Tibial nerve (tissue), 4 donors: ENCODE measurements at places on chromosomes 13 and 19. TPM values are rescaled to one million over a fixed set of nuclear protein-coding genes. Genes with fewer than 3 reads are reported as not detected.

The FARP1 gene
- 21.4 TPM for total RNA-seq

GRCh38 chr19:53082929-53083328 lies 20.3 kb downstream of the ZNF160 start:
- DNase-seq: no peak

DNA sequence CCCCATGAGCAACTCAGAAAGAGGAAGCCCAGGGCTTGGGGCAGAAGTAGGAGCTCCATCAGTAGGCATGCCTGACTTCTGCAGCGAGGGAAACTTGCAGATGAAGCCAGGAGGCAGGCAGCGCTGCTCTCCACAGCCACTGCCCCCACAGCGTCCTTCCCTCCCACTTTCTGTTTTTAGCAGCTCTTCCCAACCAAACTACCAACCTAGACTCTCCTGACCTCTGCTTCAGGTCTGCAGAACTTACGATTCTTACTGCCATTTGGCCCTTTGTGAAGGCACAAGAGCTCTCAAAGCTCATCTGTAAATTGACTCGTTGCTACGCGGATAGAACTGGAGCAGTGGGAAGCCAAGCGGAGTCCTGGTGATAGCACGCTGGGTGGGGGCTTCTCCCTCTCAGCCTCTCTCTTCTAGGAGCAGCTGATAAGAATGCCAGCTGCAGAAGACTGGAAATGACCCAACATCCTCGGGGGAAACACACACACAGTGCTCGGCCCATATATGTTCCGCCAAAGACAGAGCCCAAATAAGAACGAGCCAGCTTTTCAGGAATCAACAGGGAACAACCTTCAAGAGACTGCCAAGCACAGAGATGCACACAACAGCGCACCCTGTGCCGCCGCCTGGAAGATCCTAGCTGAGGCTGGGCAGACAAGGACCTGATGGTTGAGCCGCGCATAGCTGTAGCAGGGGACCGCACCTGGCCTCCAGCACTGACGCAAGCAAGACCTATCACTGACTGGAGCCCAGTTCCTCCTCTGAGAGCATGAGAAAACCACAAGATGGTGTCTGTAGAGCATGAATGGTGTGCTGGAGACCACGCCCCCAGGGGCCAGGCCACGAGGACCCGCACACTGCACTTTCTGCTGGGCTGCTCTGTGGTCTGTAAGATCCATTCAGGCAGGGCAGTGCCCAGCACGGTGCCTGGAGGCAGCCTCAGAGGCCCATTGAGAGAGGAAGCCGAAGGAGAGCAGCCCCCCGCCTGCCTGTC lies 15.9 kb upstream of the SLC35E1 start:
- peak; percentile 36 for DNase-seq

DNA sequence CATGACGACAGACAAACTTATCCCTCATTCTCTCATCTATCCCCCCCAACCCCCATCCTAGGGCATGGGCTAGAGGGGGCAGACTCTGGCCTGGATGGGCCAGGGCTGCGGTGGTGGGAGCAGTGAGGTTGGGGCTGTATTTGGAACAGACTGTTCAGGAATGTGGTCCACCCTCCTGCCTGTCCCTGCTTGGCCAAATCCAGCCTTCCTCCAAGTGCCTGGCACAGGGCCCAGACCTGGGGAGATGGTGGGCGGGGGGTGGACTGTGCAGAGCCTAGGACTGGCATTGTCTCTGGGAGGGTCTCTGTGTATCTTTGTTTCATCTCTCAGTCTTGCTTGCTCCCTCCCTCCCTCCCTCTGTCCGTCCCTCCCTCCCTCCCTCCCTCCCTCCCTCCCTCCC lies 14.2 kb downstream of the EGLN2 start:
- no peak for DNase-seq

DNA sequence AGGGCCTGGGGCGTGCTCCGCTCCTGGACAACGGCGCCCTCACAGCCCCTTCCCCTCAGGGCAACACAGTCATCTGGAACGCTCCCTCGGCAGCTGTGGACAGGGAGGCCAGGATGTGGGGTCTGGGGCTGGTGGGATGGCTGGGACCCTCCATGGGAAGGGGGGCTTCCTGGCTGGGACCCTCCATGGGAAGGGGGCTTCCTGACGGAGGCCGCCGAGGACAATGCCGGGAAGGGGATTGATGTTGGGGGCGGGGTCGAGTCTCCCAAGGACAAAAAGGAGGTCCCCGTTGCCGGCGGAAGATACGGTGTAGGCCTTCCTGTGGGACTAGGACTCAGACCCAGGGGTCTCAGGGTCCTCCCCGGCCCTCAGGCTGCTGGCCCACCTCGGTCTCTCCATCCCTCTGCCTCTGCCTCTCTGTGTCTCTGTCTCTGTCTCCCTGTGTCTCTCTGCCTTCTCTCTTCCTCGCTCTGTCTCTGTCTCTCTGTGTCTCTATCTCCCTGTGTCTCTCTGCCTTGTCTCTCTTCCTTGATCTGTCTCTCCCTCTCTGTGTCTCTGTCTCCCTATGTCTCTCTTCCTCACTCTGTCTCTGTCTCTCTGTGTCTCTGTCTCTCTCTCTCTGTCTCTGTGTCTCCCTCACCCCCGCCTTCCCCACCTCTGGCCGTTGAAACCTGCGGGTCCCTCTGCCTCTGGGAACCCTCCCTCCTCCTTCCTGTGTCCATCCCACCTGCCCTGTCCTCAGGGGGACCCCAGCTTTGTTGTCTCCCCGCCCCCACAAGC lies 2.7 kb upstream of the MADCAM1 start:
- no peak for DNase-seq
